ENCODE measurements at places on chromosomes 1 and 21.
A peak's percentile ranks its signal among the peaks of the same experiment; 100 is the strongest.

- DNase-seq = no peak
Measured at GRCh38 chr1:18955131-18955440, 1.4 kb downstream of the IFFO2 start.

DNA sequence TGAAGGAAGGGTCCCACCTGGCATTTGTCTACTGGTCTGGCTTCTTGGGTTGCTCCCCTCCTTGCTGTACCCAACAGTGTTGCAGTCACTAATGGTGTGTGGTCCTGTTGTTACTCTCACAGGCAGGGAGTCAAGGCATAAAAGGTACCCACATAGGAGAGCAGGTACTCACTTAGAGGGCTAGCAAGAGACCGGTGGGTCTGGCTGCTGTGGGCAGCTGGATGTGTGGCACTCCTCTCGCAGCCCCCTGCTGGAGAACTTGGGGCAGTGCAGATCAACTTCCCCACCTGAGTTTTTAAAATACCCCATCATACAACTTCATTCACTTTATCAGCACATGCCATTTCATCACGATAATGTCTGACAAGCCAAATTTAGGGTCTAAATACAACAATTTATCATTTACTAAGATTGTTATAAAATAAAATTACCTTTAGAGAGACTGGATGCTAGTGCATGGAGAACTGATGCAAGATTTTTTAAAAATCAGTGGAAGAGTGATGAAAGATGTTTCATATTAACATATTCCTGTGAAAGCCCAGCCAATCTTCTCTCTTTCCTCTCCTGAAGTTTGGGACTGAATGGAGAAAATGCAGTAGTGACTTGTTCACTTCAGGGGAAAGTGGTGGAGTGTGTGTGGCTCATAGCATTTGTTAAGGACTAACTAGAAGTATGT lies 42.8 kb downstream of the ACP6 start:
- DNase-seq = peak; percentile 16

DNA sequence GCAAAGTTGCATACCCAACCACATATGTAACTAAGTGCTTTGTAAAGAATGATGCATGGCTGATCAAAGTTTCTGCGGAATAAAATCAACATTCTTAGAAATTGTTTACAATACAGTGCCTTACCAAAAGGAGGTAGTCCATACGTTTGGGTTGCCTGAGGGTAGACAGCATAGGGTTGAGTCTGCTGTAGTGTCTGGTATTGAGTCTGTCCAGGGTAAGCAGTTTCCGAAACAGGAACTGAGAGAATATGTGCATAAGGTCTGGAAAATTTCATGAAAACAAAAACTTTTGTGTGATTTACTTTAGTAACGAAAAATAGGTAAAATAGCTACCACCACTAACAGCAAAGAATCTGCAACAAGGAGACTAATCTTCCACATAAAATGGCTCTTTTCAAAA lies 53.0 kb downstream of the EYA3 start:
- DNase-seq = no peak

DNA sequence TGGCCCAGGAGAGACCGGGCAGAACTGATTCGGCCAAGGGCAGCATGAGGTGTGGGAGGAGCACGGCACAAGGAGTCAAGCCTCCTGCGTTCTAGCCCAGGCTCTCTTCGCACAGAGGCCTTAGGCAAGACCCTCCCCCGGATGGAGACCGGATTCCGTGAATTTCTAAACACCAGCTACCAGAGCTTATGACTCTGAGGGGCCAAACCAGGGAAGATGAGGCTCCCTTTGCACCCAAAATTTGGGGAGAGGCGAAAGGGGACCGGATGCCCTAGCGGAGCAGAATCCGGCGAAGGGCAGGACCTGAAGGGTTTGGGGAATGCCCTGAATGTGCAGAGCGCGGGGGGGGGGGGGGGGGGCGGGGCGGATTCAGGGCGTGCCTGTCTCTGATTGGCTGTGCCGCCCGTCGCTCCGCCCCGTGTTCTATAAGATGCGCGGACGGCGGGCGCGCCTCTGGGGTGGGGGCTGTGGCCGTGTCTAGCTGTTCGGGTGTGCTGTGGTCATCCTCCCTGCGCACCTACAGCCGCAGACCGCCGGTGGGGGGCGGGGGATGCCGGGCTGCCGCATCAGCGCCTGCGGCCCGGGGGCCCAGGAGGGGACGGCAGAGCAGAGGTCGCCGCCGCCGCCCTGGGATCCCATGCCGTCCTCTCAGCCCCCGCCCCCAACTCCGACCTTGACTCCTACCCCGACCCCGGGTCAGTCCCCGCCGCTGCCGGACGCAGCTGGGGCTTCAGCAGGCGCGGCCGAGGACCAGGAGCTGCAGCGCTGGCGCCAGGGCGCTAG lies at the start of gene TRNP1:
Gene TRNP1, plus strand, starts transcription at position 456 of the 783 bp plus-strand sequence. Its CDS starts 95 bp downstream, at position 551.
- no peak for DNase-seq

- DNase-seq = no peak
Measured at GRCh38 chr1:162147760-162148159, 78.3 kb downstream of the NOS1AP start.

- DNase-seq = no peak
Measured at GRCh38 chr1:181010789-181011188, 11.9 kb downstream of the STX6 start.

- DNase-seq = no peak
Measured at GRCh38 chr21:44431300-44431699, 24.0 kb upstream of the LRRC3 start.

GRCh38 chr1:4963251-4963650 lies 308.8 kb downstream of the AJAP1 start:
- DNase-seq = no peak

- no peak for DNase-seq
Measured at GRCh38 chr1:78304341-78304740, 186.4 kb upstream of the PTGFR start.

GRCh38 chr1:107964336-107965109 lies 457 bp downstream of the VAV3 start:
- DNase-seq = no peak

- no peak for DNase-seq
Measured at GRCh38 chr1:69569175-69569541, 1.4 kb downstream of the LRRC7 start.

GRCh38 chr1:35615440-35615839 lies 25.9 kb downstream of the PSMB2 start:
- DNase-seq = no peak

- no peak for DNase-seq
Measured at GRCh38 chr1:25676488-25676887, 59.9 kb downstream of the MAN1C1 start.

DNA sequence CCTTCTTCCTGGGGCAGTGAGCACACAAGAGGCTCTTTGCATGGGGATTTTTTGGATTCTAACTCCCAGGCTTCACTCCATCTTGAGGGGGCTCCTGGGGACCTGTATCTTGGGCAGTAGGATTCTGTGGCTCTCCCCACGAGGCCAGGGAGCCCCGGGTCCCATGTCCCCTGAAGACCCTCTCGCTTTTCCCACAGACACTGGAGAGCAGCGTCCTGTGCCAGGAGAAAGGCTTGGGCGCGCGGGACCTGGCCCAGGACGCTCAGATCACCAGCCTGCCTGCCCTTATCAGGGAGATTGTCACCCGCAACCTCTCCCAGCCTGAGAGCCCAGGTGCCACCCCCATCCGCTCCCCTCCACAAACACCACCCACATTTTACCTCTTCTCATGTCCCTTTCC lies 735 bp downstream of the CROCC start:
- DNase-seq = no peak

DNA sequence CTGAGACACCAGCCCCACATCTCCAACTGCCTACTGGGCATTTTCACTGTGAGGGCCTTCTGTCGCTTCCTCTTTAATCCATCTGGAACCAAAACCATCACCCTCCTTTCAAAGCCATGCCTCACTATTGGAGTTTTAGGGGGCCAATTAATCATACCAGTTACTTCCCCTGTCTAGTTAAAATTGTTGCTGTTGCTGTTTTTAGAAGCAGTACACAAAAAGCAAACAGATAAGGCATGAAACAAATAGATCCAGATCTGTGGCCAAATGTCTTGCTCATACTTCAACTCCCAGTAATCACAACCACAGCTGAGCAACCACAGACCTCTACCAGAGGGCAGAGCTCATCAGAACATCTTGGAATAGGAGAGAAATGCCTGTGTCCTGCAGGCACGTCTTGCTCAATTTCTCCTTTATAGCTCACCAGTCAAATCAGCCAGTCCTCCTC lies 133.8 kb upstream of the C1orf105 start:
- no peak for DNase-seq

GRCh38 chr1:231187571-231187970 lies 25.7 kb downstream of the TRIM67 start:
- DNase-seq = no peak

GRCh38 chr1:29629401-29629800 lies 393.1 kb downstream of the PTPRU start:
- no peak for DNase-seq

GRCh38 chr1:47232187-47232874 lies at the start of gene TAL1:
Gene TAL1 (minus strand): TSS chr1:47232225. CDS start chr1:47225888, 6,337 bp downstream.
- DNase-seq = peak; percentile 10

GRCh38 chr1:16321176-16321867 lies 31.0 kb downstream of the FBXO42 start:
- DNase-seq = no peak

DNA sequence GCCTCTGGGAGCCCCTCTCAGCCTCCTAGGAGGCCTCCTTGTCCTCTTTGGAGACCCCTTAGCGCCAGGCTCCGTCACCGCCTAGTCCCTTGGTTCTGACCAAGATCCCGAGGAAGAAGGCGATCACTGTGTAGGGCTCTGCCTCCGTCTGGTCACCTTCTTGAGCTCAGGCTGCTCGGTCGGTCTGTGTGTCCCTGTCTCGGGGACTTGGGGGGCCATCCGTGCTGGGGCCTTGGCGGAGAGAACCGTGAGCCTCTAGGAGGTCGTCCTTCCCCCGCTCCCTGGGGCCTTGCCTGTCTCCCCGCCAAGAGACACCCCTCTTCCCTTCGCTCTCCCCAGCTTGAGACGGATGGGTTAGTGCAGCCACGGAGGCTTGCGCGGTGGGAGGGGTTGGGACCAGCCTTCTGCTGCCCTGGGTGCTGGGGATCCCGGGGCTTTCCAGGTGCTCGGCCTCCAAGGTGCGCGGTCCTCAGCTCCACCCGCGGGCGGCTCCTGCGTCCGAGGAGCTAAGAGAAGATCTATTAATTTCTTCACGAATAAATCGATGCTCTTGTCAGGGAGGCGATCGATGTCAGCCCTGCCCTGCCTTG lies 701 bp upstream of the INSRR start:
- no peak for DNase-seq

- no peak for DNase-seq
Measured at GRCh38 chr1:8598783-8599182, 218.7 kb downstream of the RERE start.

DNA sequence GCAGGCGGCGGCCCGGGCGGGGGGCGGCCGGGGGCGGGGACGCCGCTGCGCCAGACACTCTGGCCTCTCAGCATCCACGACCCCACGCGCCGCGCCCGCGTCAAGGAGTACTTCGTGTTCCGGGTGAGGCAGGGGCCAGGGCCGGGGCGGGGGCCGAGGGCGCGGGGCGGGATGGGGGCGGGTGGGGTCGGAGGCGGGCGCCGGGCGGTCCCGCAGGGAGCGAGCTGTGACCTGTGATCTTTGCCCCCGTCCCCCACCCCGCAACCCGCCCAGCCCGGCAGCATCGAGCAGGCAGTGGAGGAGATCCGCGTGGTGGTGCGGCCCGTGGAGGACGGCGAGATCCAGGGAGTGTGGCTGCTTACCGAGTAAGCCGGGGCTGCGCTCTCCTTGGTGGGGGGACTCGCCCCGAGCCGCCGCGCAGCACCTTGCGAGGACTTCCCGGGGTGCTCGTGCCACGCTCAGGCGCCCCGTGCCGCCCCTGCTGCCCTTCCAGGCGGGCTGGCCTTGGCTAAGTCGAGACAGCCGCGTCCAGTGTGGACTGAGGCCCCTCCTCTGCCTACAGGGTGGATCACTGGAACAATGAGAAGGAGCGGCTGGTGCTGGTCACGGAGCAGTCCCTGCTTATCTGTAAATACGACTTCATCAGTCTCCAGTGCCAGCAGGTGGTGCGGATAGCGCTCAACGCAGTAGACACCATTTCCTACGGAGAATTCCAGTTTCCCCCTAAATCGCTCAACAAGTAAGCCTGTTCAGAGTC lies 514 bp downstream of the TPRG1L start:
- DNase-seq = no peak

- no peak for DNase-seq
Measured at GRCh38 chr1:199490769-199491527, 536.6 kb upstream of the NR5A2 start.

DNA sequence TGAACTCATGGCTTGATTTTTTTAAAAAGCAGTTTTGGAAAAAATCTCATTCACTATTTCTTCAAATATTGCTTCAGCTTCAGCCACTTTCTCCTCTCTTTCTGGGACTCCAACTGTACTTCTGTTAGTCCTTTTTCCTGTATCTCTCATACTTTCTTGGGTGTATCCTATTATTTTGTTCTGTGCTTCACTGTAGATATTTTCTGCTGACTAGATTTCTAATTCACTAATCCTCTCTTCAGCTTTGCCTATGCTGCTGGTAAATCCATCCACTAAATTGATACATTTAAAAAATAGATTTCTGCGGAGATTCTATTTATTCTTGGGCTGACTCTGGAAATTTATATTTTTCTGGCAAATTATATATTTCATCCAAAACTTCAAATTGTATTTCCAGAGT lies 4.9 kb upstream of the KCNE2 start:
- no peak for DNase-seq

- no peak for DNase-seq
Measured at GRCh38 chr1:67645495-67646144, 39.4 kb upstream of the GADD45A start.

- no peak for DNase-seq
Measured at GRCh38 chr1:218896202-218896601, 277.5 kb upstream of the LYPLAL1 start.

DNA sequence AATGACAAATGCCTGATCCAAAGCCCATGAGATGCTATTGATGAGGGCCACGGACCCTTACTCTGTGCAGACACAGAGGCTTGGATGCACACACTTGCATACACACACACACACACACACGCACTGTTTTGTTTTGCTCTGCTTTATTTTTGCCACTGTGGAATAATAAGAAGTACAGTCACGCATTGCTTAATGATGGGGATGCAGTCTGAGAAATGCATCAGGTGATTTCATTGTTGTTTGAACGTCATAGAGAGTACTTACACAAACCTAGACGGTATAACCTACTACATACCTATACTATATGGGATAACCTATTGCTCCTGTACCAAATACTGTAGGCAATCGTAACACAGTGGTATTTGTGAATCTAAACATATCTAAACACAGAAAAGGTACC lies 104.4 kb downstream of the RHOU start:
- no peak for DNase-seq

DNA sequence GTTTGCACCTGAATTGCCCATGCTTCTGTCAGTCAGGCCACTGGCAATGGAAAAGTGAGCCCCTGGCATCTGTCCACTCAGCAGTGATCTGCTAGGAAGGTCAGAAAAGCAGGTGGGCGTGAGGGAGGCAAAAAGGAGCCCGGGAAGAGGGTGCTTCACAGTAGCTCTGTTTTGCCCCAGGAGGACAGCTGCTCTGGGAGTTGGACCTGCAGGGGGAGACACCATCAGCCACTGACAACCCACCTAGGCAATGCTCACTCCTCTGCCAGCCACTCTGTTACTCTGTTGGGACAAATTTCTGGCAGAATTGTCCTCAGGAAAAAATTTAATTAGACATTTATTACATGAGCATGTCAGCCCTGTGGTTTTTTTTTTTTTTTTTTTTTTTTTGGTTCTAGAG lies 146.4 kb downstream of the LRIG2 start:
- no peak for DNase-seq
